ENCODE measurements at places on chromosomes 13 and 19.

GRCh38 chr13:76438050-76438449 is 448.2 kb downstream of the KCTD12 start:
- no peak for DNase-seq

DNA sequence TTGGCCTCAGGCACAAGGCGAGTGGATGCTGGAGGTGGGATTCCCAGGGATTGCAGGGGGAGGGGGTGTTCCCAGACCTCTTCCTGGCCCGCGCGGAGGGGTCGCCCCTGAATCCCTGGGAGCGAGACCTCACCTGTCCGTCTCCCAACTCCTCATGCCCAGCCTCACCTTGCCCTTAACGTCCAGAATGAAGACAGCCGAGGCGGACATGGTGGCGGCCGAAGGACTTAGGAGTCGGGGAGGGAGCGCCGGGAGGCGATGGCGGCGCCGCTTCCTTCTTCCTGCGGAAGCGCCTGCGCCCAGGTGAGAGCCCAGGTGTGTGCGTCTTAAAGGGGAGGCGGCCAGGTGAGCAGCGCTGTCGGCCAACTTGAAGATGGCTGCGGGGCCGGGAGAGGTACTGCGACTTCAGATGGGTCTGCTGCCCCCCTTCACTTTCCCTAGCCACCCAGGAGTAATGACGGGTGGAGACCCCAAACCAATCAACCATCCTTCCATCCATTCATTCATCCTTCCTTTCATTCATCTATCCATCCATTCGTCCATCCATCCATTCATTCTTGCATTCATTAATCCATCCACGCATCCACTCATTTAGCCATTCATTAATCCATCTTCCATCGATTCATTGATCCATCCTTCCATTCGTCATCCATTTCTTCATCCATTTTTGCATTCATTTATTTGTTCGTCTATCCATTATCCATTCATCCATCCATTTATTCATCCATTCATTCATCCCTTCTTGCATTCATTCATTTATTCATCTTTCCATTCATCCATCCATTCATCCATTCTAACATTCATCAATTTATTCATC is at the start of gene AP1M2:
Gene AP1M2, minus strand, starts transcription at position 291 of the 817 bp plus-strand sequence. Its CDS starts 81 bp downstream, at position 210.
- DNase-seq, result peak; percentile 83

GRCh38 chr13:67296511-67296910 is 66.4 kb upstream of the PCDH9 start:
- no peak for DNase-seq

DNA sequence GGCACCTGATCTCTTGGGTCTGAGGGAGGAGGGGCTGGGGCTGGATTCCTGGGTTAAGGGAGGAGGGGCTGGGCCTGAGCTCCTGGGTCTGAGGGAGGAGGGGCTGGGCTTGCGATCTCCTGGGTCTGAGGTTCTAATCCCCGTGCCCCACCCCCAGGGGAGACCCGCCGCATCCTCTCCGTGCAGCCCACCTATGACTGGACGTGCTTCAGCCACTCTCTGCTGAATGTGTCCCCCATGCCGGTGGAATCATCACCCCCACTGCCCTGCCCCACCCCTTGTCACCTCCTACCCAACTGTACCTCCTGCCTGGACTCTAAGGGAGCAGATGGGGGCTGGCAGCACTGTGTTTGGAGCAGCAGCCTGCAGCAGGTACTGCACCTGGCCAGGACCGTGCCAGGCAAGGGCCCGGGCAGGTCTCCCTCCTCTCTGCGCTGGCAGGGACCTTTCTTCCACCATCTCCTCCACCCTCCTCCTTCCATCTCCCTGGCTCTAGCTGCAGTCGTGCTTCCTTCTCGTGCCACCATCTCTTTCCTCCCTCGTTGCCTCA is 27.1 kb downstream of the CNFN start:
- no peak for DNase-seq

DNA sequence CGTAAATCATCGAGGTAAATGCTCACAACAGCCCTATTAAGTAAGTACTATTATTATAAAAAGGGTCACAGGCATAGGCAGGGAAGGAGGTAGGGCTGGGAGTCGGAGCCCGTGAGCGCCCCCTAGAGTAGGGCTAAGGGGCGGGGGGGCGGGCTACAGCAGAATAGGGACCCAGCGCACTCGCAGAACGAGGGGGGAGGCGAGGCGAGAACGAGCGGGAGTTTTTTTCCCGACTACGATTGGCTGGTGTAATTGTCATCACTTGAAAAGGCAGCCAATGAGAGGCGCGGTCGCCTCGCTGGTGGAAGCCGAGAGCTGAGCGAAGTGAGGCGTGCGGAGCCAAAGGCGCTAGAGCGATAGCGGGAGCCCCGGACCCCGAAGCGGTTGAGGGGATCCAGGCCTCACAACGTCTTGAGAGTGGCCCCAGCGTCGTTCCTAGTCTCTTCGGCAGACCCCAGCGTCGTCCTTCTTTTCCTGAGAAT is 24.2 kb downstream of the KEAP1 start:
- DNase-seq, result peak; percentile 96

DNA sequence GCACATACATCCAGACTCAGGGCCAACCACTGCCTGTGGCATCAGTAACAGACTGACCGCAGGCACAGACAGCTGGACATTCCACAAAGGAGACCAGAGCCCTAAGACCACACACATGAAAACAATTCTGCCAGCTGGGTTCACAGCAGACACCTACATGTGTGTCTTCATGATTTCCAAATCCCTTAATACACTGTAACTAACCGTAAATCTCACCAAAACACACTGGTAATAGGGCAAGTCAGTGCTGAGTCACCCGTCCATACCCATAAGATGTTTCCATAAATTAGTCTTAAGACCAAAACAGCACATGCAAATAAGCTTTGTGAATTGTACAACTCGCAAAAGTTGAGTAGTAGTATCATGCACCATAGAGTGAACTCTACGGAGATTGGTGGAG is 65.4 kb downstream of the TUBGCP3 start:
- DNase-seq, result no peak

GRCh38 chr13:52933547-52934210 is 85.2 kb upstream of the PCDH8 start:
- peak; percentile 7 for DNase-seq

GRCh38 chr13:109374609-109375200 is 411.7 kb downstream of the IRS2 start:
- no peak for DNase-seq

- DNase-seq, result no peak
Measured at GRCh38 chr13:64305246-64305645, 2889.6 kb upstream of the PCDH20 start.

DNA sequence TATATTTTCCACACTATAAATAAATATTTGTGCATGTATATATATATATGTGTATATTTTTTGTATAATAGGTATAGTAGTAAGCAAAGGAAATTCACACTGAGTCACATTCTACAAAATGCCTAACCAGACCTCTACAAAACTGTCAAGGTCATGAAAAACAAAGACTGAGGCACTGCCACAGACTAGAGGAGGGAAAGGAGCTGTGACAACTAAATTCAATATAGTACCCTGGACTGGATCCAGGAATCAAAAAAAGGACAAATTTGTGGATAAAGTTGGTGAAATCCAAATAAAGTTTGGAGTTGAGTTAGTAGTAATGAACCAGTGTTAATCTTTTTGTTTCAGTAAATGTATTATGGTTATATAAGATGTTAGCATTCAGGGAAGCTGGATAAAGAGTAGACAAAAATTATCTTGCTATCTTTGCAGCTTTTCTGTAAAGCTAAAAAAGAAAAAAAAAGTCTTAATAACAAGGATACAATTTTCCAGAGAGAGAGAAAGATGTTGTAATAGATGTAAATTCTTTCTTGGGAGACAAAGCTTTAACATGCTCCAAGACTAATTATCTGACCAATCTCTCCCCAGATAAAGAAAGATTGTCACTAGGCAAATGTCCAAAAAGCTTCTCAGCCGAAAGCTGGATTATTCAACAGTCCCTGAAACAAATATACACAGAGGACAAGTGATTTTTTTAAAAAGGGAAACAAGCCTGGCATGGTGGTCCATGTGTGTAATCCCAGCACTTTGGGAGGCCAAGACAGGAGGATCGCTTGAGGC is 19.1 kb downstream of the SYDE1 start:
- DNase-seq, result no peak

DNA sequence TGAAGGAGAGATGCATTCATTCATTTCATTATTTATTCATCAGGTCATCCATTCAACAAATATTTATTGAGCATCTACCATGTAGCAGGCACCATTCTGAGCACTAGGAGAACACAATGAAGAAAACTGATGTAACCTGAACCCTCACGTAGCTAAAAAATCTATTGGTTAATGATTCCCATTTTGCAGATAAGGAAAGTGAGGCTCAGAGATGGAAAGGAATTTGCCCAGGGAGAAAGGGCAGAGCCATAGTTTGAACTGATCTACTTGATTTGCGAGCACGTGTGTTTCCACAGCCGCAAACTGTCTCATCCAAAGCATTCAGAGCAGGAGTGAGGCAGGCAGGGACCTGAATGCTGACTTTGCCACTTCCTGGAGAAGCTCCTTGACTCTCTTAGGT is 2.7 kb downstream of the KLK8 start:
- DNase-seq, result no peak

DNA sequence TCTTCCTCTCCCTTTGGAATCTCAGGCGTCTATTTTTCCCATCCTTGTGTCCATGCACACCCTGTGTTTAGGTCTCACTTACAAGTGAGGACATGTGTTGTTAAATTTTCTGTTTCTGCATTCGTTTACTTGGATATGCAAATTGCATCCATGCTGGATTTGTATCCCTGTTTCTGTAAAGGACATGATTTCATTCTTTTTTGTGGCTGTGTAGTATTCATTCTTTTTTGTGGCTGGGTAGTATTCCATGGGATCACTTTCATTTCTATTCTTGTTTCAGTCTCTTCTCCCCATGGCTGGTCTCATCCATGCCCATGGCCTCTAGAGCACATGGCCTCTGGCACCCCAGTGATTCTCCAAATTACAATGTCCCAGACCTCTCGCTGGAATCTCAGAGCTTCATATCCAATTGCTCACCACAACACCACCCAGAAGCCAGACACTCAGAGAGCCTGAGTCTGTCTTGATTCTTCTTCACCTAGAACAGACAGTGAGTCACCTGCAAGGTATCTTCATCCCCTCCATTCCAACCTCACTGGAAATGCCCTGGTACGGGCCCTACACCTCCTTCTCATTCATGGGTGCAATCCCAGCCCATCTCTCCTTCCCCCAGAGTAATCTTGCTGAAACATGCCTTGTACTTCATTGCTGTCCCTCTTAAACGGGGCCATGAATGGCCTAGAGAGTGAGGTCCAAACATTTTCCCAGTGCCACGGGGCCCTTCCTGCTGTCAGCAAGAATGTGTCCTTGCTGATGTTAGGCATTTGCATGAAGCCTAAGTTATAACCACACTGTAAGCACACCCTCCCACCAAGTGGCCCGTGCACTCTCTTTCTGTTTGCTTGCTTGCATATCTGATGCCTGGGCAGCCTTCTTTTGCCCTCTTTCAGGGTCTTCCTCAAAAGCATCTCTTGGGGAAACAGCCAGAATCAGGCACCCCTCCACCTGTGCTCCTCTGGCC is 476.2 kb upstream of the TSHZ3 start:
- no peak for DNase-seq

DNA sequence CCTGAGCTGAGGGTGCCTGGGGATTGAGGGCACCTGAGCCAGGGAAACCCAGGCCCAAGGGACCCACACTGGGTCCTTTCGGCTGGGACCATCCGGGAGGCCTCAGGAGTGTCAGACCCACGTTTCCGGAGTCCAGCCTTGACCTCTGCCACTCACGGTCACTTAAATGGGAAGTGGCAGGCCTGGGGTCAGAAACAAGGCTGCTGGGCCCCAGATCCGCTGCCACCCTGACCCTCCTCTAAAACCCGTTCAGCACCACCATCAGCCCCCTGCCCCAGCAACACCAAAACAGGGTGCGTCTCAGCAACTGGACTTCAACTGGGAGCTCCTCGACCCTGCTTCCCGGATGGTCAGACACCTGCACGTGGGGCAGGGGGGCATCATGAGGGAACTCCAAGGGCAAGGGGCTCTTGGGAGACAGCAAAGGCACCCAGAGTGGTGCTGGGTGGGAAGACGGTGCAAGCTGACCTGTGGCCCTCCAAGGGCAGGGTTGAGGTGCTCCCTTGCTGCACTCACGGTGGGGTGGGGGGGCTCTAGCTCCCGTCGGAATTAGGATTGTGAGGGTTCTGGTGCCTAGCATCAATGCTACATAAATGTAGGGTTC is 1.2 kb upstream of the PLPP2 start:
- DNase-seq, result no peak

DNA sequence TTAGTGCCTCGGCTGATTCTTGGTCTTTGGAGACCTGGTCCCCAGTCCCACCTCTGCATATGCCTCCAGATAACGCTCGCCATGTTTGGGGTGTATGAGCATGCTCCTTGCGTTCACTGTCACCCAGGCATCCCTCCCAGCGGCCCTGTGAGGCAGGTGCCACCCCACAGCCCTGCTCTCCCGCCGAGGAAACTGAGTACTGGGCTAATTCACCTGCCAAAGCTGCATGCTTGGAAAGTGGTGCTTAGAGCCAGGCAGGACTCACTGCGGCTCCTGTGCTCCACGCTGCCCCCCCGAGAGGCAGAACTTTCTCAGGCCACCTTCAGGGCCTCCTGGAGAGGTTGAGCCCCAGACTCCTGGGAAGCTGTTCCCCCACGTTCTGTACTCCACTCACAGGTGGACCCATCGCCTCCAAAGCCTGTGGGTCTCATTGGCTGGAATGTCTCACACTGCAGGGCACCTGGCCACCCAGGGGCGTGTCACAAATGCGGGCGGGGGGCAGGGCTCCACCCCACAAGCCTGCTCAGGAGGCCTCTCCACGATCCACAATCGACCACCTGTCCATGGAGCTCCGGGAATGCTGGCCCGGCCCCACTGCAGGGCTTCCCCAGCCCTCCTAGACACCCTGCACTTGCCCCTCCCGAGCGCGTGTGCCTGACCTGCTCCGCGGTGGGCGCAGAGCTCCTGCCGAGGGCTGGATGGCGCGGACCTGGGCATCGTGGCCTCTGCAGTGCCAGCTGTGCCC is 64.6 kb downstream of the ATP11A start:
- DNase-seq, result no peak

DNA sequence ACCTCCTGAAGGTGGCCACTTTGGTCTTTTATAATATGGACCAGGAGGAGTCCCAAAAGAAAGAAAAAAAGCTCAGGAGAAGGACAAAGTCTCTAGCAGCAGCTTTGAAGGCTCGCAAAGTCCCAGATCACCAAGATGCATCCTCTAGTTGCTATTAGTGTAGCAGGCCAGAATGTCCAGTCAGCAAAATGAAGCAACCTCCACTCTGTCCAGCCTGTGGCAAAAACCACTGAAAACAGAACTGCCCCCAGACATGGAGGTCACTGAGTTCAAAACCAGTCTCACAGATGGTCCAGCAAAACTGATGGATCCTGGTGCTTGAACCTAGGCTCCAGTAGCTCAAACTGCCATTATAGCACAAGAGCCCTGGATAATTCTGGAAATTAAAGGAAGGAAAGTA is 10.4 kb downstream of the LILRB4 start:
- no peak for DNase-seq

- no peak for DNase-seq
Measured at GRCh38 chr19:46656541-46656940, 4.4 kb downstream of the DACT3 start.

DNA sequence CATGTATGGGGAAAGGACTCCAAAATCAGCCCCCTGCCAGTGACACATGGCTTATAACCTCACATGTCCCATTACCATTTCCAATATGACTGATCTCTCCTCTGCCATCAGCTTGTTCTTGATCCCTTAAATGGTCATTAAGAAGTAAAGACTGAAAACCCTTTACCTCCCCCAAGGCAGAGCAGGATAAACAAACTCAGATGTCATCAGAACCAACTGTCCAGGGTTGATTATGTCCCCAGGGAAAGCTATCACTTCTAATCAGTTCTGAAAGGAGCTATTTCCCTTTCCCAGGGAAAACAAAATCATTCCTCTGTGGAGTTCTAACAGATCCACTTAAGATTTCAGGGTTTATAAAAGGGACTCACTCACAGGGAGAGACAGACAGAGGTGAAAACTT is 350.9 kb downstream of the SUCLA2 start:
- no peak for DNase-seq
